ENCODE measurements at places on chromosomes 7 and 10.

- DNase-seq: peak; percentile 20
Measured at GRCh38 chr7:26369593-26369992, 77.9 kb downstream of the SNX10 start.

GRCh38 chr7:154853727-154854095 is 149.2 kb downstream of the PAXIP1 start:
- no peak for DNase-seq

DNA sequence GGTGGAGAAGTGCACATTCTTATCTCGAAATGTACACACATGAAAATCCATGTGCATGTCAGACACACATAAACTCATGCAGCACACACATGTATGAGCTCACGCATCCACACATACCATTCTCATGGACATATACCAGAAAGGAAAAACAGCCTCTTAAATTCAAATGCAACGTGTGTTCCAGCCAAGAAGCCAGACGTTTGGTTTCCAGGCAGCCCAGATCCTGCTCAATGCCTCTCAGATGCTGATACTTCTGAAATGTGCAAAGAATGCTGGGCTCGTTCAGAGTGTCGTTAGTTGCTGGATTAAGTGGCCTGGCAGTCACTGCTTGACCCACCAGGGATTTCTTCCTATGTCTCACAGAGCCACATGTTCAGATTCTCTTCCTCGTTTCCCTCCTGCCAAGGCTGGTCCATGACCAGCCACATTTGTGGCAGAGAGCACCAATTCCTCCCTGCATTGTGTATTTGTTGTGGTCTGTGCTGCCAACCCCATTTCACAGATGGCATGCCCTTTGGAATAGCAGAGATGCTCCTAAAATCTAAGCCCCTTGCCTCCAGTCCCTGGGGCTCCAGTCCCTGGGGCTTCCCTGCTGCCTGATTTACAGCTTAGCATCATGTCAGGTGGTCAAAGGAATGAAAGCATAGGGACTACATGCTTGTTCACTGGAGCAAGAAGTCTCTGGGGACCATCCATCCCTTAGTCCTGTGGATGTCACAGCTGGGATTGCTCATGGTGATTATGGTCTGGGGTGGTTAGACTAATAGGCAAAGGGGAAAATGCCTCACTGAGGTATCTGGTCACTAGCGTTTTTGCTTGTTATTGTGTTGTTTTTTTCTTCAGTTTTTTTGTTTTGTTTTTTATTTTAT is 426.6 kb downstream of the PLXNA4 start:
- DNase-seq: no peak

DNA sequence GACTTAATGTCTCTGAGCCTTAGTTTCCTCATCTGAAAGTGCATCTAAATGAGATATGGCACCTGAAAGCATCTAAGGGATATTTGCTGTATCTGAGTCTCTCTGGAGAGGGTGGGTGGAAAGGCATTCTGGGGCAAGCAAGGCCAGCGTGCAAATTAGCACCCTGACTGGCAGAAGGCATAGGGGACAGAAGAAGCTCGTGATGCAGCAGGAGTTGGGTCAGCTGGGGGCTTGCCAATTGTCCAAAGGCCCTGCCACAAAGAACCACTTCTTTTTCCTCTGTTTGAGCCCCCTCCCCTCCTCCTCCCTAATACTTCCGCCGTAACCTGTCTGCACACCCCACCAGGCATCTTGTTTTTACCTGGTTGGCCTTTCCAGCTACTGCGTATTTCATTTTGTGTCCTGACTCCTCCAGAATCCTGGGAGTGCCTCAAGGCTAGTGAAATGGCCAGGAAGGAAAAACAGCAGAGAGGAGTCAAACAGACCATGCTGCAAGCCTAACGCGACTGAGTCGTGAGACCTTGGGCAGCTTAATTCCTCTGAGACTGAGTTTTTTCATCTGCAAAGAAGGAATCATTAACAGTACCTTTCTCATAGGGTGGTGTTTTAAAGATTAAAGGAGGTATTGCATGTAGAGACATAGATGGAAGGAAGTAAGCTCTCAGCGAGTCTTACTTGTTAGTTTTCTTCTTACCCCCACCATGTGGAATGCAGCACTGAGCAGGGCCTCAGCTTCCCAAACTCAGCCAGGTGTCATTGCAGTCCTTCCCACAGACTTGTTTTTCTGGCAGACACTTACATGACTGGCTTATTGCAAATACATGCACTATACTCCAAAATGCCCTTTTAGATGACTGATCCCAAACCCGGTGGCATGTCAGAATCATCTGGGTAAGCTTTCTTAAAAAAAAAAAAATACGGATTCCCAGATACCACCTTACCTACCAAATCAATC is 49.1 kb upstream of the MXI1 start:
- DNase-seq: no peak

DNA sequence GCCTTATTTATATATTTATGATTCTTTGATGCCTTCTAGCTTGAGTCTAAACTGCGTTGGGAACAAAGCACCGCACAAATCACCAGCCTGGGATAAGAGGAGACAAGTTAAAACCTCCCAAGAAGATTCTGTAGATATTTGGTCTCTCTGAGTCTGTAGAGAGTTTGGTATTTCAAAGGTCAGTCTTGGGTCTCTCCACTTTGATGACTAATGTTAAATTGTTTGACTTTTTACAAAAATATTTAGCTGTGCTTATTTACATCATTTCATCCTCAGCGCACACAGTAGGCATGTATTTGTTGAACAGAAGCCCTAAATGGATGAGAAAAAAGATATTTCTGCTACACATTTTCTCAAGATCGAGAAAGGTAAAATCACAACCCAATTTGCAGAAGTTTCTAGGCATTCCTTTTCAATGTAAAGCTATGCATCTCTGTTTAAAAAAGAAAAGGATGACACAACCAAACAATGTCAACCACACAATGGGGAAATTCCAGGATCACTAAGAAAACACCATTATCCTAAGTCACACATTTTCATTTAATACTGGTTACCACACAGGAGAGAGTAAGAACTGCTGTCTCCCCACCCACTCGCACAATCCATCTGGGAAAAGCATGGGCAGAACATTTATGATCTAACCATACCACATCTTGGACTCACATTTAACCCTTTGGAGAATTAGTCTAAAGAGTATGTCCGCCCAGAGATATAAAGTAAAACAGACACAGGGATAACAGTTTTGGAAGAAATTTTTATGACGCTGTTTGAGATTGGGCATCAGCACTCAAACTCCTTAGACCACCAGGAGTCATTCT is 4.4 kb downstream of the CDK6 start:
- peak; percentile 80 for DNase-seq

GRCh38 chr7:159136013-159136412 is 8.7 kb downstream of the VIPR2 start:
- no peak for DNase-seq

DNA sequence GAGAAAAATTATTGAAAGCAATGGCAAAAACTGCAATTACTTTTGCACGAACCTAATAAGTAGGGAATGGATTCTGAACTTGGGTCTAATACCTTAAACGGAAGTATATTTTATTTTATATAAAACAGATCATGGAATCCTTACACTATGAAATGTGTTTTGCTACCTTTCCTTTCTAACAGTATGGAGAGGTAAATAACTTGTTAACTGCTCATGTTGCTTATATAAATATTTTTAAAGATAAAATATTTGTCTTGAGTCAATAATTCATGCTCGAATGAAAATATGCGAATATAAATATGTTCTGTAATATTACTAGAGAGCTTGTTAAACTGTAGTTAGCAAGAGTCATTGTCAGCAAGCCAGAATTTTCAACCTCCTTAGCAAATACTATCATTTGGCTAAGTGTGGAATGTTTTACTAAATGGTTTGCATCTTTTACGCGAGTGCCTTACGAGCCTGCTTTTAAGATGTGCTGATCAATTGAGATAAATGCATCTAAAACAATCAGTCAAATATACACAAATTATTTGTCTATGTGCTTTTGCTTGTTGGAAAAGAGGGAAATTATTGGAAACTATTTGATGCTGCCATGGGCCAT is 5.9 kb downstream of the GNAT3 start:
- DNase-seq: no peak

DNA sequence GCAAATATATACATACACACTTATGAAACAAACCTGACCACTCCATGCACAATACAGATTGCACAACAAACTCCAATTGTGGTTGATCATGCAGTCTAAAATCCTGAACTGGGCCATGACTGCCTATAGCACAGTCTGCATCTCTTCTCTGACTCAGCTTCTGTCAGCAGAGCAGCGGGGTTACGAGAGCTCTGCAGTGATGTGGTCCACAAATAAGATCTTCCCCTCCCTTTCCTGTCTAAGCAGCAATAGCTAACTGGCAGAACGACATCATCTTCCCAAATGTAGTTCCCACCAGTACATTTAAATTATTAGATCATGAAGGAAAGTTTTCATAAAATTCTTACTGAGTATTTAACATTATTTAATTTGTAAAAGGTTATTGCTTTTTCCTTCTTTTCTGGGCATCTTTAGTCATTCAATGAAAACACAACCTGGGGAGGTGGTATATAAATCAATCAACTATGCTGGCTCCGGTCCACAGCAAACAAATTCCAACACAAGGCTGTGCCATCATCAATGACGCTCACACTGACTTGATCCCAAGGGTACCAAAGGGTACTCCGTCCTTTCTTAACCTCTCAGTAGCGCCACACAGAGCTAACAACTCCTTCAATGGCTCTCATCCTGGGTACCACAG is 17.1 kb downstream of the ARHGAP21 start:
- peak; percentile 89 for DNase-seq

GRCh38 chr10:103397191-103397825 is 882 bp downstream of the PDCD11 start:
- DNase-seq: no peak

GRCh38 chr7:78039790-78040776 is 241.5 kb downstream of the PHTF2 start:
- DNase-seq: no peak

GRCh38 chr7:43758822-43759683 is 573 bp downstream of the BLVRA start:
- no peak for DNase-seq

DNA sequence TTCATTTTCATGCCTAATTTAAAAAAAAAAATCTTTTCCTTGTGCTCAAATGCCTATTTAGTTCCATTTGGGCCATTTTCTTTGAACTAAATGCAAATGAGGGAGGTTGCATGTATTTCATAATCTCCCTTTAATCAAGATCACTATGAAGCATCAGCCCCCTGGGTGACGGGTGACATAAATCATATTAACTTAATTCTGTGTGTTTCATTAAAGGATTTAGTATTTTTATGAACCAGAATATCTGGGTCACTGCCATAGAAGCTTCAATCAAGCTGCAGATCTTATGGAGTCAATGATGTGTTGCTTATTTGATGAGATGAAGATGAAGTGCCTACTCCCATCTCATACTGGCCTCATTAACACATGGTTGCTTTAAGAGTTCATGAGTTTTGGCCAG is 301.9 kb upstream of the PRKCQ start:
- DNase-seq: no peak

DNA sequence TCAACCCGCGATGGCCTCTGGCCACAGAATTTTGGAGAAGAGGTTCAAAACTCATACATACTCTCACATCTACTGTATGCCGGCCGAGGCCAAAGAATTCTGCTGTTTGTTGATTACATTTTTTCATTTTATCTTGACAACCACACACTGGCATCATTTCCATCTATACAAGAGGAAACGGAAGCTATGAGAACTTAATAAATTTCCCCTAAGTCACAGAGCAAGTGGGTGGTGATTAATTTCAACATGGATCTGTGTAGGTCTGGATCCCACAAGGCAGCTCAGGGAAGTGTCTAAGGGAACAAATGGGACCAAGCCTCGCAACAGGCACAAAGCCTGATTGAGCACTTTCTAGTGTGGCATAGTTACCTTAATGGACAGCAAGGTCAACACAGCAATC is 18.0 kb downstream of the ELMO1 start:
- no peak for DNase-seq

- DNase-seq: no peak
Measured at GRCh38 chr7:4809666-4810065, 34.2 kb downstream of the AP5Z1 start.

DNA sequence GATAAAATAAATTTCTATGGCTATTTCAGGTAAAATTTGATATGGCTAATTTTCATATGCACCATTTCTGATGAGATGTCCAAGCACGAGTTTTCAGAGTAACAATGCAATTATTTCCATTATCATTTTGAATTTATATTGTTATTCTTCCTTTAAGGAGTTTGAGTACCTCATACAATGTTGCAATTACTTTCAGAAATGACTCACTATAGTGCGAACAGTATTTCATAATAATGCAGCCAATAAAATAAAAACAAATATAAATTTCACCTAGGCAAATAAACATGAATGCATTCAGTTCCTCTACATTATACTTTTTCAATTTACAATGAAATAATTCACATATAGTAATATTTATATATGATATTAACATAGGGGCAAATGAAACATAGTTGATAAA is 78.8 kb upstream of the LRRN3 start:
- no peak for DNase-seq

DNA sequence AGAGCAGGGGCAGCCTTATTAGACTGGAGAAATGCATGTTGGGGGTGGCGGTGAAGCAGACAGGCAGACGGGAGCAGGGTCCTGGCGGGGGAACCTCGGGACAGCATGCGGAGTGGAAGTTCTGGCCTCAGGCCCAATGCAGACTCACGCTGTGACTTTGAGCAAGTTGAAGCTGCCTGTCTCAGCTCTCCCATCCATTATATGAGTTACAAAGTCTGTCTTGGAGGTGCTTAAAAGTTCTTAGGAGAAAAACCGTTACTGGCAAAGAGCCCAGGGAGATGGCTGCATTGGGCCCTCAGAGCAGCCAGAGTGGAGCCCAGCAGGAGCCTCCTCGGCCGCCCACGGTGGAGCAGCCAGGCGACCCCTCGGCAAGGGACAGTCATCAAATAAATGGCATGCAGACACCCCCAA is 509.5 kb downstream of the PLXNA4 start:
- peak; percentile 52 for DNase-seq

GRCh38 chr10:5609952-5610616 is 56.3 kb downstream of the ASB13 start:
- DNase-seq: no peak
